ENCODE measurements at places on chromosomes 3 and 15. TPM values are rescaled to one million over a fixed set of nuclear protein-coding genes. Genes with fewer than 3 reads are reported as not detected.

- no peak for DNase-seq
Observed at GRCh38 chr15:65962187-65962586, 92.9 kb downstream of the RAB11A start.

DNA sequence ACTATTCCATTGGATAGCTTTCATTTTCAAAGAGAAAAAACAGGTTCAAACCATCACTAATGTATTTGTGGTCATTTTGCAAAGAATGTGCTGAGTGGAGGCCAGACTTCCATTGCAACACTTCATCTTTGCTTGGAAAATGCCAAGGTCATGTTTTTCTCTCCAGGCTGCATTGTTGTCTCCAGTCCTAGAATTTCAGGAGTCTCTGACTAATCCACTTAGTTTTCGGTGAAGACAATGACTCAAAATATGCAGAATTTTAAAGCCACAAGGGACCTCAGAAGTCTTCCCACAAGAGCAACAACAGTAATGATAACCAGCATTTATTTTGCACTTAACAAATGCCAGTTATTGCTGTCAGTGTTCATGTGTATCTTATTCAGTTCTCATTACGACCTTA lies 277.0 kb downstream of the RYR3 start:
- DNase-seq: no peak

- DNase-seq: no peak
Observed at GRCh38 chr3:39148435-39149058, 4.8 kb downstream of the CSRNP1 start.

DNA sequence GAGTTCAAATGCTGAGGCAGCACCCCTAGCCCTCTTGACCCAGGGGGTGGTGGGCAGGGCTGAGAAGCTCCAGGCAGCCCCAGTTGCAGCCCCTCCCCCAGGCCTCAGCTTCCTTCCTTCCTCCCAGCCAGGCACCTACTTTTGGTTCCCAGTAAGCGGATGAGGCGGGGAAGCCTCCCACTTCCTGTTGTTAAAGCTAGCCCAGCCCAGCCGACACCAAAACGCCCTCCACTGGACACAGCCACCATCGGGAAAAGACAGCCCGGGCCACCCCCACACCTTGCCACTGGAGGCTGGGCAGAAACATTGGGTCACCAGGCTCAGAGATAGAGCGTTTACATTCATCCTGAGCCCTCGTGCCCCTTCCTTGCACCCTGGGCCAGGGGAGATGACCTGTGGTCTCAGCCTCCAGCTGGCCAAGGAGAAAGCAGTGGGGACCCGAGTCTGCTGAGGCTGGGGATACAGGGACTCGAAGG lies 3.5 kb downstream of the DUSP7 start:
- DNase-seq: no peak

DNA sequence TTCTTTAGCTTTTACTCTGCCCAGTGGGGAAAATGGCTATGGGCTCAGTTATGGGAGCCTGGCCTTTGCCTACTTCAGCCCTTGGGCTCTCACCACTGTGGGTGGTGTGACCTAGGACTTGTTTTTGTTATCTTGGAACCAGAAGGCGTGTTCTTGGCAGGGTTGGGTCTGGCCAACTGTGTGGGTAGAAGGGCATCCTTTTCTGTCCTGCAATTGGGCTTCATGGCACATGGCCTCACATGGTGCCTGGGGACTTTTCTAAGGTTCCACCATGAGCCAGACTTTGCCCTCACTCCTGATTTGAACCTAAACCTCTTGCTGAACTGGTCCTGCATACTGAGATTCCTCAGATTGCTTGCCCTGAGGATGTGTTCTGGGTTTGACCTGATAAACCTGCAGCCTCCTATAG lies 1.7 kb downstream of the GLYCTK start:
- no peak for DNase-seq

GRCh38 chr3:179174316-179174715 lies 26.2 kb downstream of the PIK3CA start:
- no peak for DNase-seq

- DNase-seq: no peak
Observed at GRCh38 chr15:65921780-65922179, 52.5 kb downstream of the RAB11A start.

DNA sequence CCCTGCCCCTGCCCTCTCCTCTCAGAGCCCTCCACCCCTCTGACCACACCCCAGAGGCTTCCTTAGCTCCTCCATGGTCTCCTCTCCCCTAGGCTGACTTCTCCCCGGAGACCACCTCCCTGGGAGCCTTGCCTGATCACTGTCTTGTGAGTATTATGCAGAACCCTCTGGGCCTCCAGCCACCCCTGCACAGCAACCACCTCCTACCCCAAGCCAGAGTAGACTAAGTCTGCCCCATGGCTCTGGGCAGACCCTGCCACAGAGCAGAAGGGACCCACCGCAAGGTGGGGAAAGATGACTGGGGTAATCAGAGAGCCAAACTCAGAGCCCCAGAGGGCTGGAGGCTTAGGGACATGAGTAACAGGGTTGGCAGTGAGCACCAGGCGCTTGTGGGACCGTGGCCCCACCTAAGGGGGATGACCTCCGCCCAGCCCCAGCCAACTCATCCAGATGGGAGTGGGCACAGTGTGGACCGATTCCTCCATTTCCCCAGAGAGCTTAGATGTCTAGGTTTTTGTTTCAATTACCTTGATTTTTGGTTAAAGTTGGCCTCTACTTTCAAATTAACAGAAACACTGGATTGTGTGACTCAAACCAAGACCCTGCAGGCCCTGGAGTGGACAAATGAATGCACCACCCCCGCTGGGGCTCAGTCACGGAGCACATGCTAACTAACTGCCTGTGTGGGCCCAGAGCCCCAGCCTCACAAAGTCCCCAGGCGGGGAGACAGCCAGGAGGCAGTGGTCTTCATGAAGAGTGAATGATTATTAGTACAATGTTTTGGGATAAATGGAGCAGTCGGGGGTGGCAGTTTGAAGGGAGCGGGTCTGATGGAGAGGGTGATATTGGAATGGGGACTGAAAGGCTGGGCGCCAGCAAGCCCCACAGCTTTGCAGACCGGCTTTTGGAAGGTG lies 119.4 kb upstream of the PRR20G start:
- peak; percentile 55 for DNase-seq

GRCh38 chr3:122797291-122797690 lies 2.4 kb downstream of the SLC49A4 start:
- DNase-seq: no peak

GRCh38 chr3:114242947-114243346 lies 5.6 kb upstream of the ZNF80 start:
- no peak for DNase-seq

GRCh38 chr3:128914966-128915645 lies 35.7 kb downstream of the ACAD9 start:
- no peak for DNase-seq

DNA sequence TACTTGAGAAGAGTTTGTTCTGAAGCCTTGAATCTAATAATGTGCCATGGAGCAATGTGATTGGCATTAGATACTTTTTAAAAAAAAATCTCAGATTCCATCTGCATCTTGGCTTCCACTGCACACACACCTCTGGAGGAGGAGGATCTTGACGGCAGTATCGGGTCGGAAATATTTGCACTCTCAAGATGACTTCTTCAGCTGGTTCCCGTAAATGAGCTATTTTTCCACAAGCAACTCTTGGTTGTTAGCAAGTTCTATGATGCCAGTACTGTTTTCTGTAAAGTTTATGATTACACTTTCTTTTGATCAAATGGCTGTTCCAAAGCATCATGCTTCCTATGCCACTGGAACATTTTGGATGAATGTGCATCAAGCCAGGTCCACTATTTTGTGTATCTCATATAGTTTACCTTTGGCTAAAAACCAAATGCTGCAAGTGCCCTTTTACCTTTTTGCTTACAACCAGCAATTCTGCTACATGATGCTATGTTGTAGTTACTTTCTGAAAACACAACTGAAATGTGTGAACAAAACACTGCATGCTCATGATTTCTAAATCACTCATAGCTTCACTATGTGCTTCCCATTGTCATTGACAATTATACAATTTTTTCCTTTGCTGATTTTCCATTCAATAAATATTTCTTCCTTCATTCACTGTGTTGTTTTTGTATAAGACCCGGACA lies 43.8 kb downstream of the CCR3 start:
- DNase-seq: no peak

DNA sequence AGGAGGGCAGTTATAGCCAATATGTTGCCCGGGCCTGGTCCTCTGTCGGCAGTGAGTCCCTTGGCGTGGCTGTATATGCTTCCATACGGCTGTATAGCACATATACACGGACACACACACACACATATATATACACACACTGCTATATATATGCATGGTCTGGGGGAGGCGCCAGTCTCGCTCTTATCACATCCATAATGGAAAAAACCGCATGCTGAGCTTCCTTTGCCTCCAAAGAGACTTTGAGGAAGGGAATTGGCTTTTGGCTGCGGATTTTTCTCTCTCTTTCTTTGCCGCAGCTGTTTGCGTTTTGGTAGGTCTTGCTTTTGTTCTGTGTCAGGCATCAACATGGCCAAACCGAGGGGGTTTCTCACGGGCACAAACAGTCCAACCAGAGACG lies 11.3 kb upstream of the TMEM115 start:
- no peak for DNase-seq

DNA sequence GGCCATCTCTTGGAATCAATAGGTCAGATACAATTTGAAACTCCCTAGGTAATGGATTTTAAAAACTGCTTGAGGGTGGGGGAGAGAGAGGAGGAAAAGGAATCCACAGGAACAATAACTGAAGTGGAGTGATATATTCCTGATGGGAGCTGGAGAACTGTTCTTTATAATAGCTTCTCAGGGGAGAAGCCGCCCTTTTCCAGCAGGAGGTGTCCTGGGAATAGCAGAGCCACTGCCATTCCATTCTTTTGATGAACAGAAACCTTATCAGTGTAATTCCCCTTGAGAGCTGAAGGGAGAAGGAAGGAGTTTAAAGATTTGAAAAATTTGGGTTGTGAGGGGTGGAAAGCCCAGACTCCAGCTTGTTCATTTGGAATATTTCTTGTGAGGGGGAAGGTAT lies 504.9 kb upstream of the DPH6 start:
- no peak for DNase-seq

GRCh38 chr15:88395241-88395640 lies 71.9 kb downstream of the MRPL46 start:
- no peak for DNase-seq

DNA sequence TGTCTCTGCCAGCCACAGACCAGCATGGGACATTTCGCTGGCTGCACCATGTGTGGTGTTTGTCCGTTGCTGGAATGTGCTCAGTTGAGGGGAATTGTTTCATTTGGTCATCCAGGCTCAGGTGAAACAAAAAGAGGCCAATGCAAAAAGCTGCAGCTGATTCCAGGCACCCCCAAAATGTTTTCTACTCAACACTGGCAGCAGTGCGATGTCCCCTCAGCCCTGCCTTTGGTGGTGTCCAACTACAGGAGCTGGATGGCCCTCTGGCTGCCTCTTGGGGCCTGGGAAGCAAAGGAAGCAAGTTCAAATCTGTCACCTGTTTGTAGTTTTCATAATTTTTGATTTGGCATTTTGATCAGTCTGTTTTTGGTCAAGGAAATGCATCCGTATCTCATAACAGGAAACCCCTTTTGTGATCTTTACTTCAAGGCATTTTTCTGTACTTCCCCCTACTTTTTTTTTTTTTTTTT lies 141.8 kb downstream of the EEFSEC start:
- DNase-seq: peak; percentile 43

DNA sequence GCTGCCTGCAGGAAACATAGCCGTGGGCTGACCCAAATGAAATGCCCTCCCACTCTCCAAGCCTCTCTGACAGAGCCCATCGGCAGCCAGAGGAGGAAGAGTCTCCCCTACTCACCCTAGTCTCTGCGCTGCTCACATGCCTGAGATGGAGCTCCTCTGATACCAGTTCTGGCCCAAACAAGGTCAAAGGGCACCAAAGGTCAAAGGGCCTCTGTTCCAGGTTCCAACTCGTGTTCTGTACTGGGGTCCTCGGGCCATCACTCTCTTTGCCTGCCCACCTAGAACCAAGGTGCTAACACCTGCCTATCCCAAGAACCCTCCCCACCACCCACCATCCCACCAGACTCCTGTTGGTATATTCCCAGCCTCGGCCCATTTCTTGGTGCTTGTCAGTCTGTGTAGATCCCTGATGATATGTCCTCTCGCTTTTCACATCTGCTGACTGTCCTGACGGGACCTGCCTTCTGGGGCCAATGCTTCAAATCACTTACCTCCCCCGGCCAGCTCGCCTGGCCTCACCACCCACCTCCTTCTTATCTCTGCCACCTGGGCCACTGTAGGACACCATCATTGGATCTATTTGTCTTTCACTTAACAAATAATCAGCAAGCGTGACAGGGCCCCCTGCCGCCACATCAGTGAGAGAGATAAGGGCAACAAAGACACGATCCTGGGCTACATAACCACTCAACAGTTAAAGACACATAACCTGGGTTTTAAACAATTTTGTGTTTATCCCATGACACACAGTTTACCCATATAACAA lies 90.4 kb downstream of the SRGAP3 start:
- no peak for DNase-seq

DNA sequence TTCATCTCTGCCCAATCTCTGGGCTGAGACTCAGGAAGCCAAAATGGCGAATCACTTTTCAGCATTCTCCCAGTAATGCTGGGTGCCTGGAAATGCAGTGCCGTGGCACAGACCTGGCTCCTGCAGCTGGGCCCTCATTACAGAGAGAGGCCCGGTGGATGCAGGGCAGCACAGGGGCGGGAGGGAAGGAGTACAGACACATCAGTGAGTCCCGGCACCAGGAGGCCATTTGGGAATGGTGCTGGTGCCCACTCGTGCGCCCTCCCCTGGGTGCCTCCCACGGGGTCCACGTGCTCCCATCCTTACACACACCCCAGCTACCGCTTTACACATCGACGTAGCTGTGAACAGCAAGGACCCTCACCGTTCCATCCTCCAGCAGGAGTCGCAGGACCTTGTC lies 13.2 kb downstream of the MYO5C start:
- DNase-seq: no peak

GRCh38 chr15:63384906-63385305 lies 3.3 kb upstream of the CA12 start:
- DNase-seq: no peak

- DNase-seq: no peak
Observed at GRCh38 chr3:162269636-162270458, 773.2 kb downstream of the OTOL1 start.

LEKR1 gene
- 4.2 TPM for total RNA-seq

CGNL1 gene
- 11.8 TPM for total RNA-seq

MLF1 gene
- total RNA-seq: 23.8 TPM

NAA80 gene
- 12.9 TPM for total RNA-seq

HCN4 gene
- 3.8 TPM for total RNA-seq

AMOTL2 gene
- 122 TPM for total RNA-seq

SERPINI1 gene
- total RNA-seq: 27.2 TPM

DUOX1 gene
- 5.5 TPM for total RNA-seq

SHC4 gene
- total RNA-seq: 4.5 TPM
